ENCODE measurements at places on chromosomes 1 and 21.

DNA sequence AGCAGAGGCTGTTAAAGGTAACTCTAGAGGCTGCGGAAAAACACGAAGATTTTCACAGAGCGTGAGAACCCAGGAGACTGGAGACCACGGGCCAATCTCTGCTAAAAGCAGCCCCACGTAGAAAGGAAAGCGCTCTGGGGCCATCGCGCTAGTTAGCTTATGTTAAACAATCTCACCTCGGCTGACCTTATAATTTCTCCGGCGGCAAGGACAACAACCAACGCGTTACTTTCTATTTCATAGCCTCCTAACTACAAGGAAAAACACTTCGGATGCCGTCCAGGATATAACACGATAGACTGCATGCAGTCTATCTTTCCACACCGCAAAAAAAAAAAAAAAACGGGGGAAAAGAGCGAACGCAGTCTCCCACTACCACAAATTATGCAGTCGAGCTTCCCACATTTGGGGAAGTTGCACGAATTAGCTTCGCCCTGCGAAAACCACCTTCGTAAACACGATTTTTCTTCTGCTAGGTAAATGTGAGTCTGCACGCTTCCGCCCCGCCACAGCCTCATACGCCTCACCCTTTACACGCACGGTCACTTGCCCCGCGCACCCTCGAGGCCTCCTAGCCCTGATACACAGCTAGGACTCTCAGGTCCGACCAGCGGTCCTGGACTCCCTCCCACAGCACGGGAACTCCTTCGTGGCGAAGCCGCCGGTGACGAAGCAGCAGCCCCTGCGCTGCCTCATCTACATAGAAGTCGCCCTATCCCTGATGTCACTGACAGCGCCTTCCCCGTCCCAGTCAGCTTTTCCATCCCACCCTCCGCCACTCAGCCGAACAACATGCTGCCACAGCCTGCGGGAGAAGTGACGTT is 87.8 kb downstream of the PRKAB2 start:
- peak; percentile 77 for DNase-seq

- no peak for DNase-seq
Observed at GRCh38 chr1:9061252-9061960, 8.0 kb downstream of the SLC2A5 start.

DNA sequence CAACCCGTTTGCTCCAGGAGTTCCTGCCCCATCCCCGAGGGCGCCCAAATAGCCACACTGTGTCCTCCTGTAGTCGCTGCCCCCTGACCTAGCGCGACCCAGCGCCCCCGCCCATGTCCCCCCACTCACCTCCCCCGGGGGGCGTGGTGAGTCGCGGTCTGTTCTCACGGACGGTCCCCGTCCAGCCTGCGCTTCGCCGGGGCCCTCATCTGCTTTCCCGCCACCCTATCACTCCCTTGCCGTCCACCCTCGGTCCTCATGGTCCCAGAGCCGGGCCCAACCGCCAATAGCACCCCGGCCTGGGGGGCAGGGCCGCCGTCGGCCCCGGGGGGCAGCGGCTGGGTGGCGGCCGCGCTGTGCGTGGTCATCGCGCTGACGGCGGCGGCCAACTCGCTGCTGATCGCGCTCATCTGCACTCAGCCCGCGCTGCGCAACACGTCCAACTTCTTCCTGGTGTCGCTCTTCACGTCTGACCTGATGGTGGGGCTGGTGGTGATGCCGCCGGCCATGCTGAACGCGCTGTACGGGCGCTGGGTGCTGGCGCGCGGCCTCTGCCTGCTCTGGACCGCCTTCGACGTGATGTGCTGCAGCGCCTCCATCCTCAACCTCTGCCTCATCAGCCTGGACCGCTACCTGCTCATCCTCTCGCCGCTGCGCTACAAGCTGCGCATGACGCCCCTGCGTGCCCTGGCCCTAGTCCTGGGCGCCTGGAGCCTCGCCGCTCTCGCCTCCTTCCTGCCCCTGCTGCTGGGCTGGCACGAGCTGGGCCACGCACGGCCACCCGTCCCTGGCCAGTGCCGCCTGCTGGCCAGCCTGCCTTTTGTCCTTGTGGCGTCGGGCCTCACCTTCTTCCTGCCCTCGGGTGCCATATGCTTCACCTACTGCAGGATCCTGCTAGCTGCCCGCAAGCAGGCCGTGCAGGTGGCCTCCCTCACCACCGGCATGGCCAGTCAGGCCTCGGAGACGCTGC is 1.1 kb downstream of the HTR6 start:
- no peak for DNase-seq

DNA sequence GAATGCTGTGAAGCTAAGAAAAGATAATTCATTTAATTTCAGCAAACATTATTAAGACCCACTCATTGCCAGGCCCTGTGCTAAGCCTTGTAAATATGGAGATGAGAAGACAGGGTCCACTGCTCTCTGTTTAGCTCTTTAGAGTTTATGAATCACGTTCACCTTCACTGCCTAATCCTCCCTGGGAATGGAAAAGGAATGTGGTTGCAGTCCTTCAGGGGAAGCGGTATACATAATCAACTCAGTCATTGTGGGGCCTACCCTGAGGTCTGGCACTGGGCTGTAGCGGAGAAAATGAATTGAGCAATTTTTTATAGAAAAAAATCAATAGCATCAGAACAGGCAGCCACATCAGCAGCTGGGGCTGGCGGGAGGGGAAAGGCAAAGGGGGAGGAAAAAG is 412.1 kb upstream of the NFIA start:
- DNase-seq = no peak

DNA sequence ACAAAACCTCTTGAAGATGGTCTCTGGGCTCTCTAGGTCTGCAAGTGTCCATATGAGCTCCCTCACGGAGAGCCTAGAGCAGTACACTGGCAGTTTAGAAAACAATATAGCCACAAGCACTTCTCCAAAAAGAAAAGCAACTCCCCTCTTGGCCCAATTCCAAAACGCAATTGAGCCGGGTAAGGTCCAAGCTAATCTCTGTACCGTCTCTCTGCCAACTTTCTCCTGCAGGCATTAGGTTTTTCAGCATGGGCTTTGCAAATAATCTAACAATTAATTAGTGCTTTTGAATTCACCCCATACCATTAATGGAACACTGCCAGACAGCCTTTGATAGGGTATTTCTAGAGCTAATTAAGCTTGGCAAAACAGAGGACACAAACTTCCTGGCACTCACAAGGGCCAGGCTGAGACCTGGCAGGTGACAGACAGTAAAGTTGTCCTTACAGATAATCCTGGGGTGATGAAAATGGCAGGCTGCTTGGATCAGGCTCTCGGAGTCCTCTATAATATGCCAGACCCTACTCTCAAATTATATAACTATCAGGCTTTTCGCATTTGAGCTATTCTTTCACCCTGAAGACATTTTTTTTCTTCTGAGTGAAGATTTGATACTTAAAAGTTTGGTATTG is 39.8 kb downstream of the TGFBR3 start:
- DNase-seq = no peak

- no peak for DNase-seq
Observed at GRCh38 chr1:93816970-93817678, 61.9 kb downstream of the DNTTIP2 start.

DNA sequence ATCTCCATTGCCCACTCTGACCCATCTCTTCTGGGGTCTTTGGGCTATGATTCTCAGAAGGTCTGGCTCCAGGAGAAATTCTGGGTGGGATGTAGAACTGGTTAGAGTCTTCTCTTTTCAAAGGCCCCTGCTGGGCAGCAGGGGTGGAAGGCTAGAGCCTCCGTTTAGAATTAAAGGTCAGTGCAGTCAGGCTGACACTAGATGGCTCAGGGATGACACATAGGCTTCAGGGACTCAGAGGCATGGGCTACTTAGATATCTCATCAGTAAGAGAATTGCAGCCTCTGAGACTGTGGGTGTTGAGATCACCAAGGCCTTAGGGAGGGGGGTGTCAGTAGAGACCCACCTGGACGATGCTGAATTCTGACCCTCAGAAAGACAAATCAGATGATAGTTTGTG is 12.6 kb upstream of the PPM1J start:
- DNase-seq = no peak

DNA sequence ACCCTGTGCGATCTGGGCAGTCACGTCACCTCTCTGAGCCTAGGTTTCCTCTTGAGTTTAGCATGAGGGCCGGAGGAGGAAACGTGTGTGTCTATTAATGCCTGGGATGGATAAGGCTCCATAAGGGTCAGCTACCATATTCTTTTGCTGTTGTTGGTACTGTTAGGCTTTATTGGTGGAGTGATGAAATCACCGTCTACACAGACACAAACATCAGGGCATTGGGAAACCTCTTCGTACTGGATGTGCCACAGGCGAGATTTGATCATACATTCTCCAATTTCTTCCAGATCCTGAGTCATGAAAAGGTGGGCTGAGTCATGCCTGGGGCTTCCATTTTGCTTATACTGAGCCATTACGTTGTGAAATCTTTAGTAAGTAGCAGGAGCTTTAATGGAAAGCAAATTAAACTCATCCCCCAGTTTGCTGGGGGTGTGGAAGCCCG is 24.9 kb upstream of the GRHL3 start:
- DNase-seq = no peak

- DNase-seq = no peak
Observed at GRCh38 chr1:37159102-37159501, 124.8 kb upstream of the GRIK3 start.

DNA sequence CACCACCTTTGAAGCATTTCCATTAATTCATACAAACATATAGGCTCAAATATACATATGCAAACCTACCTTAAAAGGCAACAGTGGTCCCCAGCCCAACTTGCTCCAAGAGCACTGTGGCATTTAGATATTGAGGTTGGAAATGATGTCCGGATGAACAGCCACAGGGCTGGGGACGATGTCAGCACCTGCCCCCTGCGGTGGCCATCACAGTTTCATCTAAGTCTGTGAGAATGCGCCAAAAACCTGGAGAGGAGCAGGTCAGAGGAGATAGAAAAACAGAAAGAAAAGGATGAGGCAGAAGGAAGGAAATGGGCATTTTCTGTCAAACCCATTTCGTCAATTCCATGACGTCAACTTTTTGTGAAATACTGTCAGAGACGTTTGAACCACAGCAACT is 67.4 kb downstream of the TIAM1 start:
- no peak for DNase-seq

GRCh38 chr21:42666023-42666747 is 12.8 kb downstream of the PDE9A start:
- DNase-seq = no peak

GRCh38 chr1:182257369-182258063 is 134.1 kb downstream of the GLUL start:
- no peak for DNase-seq

DNA sequence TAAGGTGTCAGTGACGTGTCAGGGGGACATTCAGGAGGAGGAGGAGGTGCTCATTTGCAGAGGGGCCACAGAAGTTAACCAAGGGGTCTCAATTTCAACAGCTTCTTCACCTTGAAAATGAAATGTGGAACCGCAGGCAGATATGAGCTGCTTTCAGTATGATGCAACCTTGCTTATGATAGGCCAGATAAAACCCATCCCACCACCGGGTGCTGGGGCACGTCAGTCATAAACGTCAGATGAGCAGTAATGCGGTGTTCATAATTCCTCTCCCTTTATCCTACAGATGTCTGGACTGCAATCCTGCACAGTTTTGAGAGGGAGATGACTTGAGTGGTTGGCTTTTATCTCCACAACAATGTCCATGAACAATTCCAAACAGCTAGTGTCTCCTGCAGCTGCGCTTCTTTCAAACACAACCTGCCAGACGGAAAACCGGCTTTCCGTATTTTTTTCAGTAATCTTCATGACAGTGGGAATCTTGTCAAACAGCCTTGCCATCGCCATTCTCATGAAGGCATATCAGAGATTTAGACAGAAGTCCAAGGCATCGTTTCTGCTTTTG is 1.7 kb downstream of the PTGFR start:
- DNase-seq = no peak

DNA sequence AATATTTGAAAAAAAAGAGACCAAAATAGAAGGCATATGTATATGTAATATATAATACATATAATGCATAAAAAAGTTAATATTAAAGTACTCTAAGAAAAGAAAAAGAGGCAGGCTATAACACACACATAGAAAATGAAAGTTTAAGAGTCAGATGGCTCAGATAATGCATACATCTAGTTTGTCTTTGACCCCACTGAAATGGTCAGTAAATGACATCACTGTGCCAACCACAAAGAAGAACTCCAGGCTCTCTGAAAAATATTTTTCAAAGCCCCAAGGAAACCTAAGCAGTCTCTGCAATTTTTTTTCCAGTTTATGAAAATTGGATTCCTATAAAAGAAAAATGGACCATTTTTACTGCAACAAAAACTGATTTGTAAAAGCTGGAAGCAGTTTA is 55.4 kb upstream of the SCYL3 start:
- DNase-seq = no peak

DNA sequence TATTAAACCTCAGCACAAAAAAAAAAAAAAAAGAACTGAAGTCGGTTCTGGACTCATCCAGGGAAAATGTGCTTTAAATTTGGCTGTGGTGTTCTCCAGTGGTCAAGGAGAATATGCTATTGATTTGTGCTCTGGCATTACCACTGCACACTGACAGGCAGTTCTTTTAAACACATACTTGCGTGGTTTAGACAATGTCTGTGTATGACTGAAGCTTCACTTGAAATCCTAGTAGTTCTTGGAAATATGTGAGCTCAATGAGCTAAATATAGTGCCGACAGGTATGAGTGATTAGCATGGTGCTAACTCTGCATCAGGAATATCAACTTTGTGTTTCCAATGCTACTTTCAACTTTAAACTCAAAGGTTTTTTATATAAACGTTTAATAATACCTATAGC is 415.6 kb downstream of the SMYD3 start:
- no peak for DNase-seq

- no peak for DNase-seq
Observed at GRCh38 chr21:46477765-46478164, 19.1 kb downstream of the DIP2A start.

DNA sequence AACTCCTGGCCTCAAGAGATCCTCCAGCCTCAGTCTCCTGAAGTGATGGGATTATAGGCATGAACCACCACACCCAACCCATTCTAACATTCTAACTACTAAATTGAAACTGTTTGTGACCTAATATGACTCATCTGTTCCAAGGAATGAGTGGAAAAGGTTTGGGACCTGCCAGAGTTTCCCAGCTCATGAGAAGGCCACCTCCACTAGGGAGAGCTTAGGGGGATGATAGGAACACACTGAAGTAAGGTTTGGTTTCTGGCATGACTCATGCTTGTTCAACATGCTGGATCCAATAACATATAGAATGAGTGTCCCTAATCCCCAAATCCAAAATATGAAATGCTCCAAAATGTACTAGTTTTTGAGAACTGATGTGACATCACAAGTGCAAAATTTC is 18.9 kb upstream of the SCAF4 start:
- DNase-seq = no peak

GRCh38 chr1:168472223-168472622 is 71.6 kb downstream of the XCL2 start:
- no peak for DNase-seq

DNA sequence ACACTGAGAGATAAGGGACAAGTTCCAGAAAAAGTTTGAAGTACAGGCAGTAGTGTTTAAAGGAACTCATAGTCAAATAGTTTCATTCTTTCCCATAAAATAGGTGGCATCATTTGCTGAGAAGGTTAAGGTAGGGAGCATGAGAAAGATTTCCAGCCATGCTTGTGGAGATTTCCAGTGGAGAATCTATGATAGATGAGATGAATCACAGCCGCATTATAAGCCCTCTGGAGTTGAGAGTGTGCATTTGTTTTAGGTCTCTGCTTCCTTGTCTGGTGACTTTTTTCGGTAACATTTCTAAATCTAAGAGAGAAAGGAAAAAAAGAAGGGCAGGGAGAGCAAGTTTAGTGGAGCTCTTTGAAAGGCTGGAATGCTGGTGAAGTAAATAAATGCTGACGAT is 108.7 kb downstream of the DISP1 start:
- DNase-seq = no peak
